ENCODE measurements at places on chromosomes 13 and 19. TPM values are rescaled to one million over a fixed set of nuclear protein-coding genes. Genes with fewer than 3 reads are reported as not detected.

The HNRNPUL1 gene
- 158 TPM for total RNA-seq

- no peak for DNase-seq
These were observed 18.9 kb downstream of the CEACAM3 start for GRCh38 chr19:41815301-41815700.

The NPAS1 gene
- 1.6 TPM for total RNA-seq

DNA sequence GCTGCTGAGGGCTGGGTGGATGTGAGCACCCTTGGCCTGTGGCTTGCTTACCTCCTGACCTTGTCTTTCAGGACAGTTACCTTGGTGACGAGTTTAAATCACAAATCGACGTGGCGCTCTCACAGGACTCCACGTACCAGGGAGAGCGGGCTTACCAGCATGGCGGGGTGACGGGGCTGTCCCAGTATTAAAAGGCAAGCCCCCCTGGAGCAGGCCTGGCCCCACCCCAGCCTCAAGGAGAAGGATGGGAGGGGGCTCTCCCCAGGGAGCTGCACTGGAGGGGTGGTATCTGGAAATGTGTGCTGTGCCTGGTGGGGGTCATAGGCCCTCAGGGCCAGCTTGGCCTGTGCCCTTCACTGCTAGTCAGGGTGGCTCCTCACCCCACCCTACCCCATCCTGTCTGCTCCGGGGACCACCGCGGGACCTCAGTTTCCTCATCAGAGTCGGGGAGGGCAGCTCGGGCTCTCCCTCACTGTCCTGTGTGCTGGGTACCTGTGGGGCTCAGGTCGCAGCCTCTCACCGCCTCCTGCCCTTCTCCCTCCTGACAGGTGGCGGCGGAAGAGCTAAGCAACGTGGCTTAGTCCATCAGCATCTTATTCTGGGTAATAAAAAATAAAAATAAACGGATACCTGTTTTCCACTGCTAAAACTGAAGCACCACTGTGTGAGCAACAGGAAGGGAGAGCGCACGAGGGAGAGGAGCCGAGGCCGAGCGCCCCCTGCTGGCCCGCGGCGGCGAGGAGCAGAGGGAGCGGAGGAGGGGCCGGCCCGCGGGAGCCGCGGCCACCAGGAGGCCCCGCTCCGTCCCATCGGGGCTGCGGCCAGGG is 29.8 kb downstream of the CERS1 start:
- DNase-seq = peak; percentile 77

DNA sequence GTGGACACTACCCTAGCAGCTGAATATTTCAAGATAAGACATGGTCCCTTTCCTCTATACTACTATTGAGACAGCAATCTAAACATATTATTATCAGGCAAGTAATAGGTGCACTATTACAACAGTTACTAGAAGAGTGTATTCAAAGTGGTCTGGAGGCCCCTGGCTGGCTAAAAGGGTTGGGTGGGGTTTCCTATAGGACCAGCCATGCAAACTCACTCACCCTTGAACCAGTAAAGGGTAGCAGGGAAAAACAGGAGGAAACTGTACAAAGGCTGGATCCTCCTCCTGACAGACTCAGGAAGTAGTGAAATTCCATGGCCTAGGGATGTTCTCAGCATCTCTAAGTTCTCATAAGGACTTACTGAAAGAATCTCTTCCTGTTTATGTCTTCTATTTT is 7.7 kb downstream of the SMAD9 start:
- no peak for DNase-seq

- no peak for DNase-seq
These were observed 484.8 kb upstream of the TSHZ3 start for GRCh38 chr19:31834070-31834469.

DNA sequence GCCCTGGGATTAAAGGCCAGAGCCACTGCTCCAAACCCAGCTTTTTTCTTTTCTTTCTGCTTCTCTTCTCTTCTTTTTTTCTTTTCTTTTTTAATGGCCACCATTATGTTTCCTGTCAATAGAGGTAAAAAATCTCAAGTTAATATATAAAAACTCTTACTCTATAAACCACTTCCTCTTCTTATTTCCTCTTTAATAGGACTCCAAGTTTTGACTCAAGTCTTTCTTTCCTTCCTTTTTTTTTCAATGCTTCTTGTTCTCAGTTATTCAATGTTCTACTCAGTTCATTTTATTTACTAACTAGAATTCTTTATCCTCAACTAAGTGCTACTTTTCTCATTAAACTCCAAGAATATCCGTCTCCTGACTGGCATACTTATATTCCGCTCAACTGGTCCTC is 27.1 kb upstream of the MYCBP2 start:
- no peak for DNase-seq

- DNase-seq = no peak
These were observed 515.5 kb downstream of the MYO16 start for GRCh38 chr13:109144693-109145437.
